Stimulated activated CD4-positive, alpha-beta T cell treated with anti-CD3 and anti-CD28 coated beads, TNF-alpha, amount 100 ng/mL, for 1 hour (primary cell): ENCODE measurements at places on chromosomes 6 and 20.
A peak's percentile ranks its signal among the peaks of the same experiment; 100 is the strongest.

DNA sequence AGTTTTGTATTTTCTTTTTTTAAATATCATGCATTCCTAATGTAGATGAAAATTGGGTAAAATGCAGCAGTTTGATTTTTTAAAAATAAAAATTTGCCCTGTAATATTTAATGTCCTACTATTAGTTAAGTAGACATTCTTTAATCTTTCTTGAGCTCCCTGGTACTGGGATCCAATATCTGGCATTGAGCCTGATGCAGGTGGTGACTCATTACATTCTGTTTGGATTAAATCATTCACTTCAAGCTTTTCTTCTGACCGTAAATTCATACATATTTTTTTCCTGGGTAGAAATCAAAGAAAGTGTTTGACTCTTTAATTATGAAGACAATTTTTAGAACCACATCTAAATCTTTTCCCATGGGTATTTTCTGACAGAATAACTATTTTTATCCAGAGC lies 768.8 kb upstream of the SLC35B3 start:
- no peak for DNase-seq

- DNase-seq = no peak
These were observed 6.5 kb downstream of the MDGA1 start for GRCh38 chr6:37690964-37691735.

DNA sequence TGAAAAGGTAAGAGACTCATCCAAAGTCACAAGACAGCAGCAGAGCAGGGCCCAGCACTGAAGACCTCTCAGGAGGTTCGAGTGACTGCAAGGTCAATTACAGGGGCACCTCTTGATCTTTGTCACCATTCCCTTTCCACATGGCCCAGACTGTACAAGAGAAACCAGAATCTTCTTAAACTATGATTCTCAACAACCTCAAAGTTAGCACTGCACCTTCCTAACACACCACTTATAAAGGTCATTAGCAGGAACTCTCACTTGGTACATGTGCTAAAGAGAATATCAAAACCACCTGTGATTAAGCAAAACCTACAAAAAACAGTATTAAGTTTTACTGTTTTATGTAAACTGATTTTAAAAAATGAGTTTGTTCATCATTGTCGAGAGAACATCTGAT lies 70.2 kb downstream of the DTNBP1 start:
- no peak for DNase-seq

- DNase-seq = no peak
These were observed 431.9 kb upstream of the RGS17 start for GRCh38 chr6:153563001-153563400.

DNA sequence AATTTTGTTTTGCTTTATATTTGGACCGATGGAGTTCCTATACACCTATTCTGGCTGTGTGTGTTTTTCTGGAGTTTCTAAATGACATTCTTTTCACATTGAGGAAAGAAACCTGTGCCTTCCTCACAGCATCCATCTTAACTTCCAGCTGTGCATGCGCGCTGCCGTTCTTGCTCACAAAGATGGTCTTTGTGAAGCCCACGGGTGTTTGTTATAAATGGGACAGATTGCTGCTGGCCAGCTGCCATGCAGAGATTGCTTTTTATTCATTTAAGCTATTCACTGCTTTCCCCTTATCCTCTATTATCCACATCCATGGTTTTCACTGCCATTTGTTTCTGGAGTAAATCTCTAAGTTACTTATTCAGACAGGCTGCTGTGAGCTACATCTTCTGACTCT lies 54.2 kb downstream of the SYNDIG1 start:
- DNase-seq = no peak

- no peak for DNase-seq
These were observed 2.3 kb downstream of the ZBTB2 start for GRCh38 chr6:151388997-151389617.

GRCh38 chr20:4091490-4092479 lies 76.4 kb upstream of the RNF24 start:
- peak; percentile 25 for DNase-seq

DNA sequence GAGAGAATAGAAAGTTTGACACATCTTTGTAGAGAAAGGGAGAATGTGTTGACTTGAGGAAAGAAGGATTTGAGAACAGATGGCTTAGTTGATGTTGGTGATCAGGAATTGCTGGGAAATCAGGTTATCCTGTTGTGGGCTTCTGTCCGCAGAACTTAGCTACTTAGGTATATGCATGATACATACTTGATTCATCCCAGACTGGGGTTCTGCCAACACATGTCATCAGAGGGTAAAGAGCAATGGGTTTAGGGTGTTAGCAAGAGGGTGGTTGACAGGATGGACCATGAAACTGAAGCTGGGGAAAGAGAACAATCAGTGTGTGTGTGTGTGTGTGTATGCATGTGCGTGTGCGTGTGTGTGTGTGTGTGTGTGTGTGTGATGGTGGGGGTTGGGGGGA lies 50.6 kb upstream of the NELFCD start:
- DNase-seq = no peak

DNA sequence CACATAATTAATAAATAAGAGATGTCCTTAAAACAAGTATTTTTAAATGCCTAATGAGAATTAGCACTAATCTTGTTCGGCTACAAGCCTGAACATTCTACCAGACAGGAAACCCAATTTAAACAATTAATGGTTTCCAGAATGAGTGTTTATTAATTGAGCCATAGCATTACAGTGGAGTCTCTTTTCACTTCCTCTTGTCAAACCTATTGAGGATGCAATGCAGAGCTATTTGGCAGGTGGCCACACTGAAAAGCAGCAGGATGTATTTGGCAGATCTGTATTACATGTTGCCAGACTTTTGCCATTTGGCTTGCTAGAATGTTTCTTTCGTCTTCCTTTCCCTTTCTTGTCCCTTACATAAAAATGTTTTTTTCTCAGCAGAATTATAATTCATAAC lies 475.2 kb upstream of the MARCKS start:
- DNase-seq = no peak

DNA sequence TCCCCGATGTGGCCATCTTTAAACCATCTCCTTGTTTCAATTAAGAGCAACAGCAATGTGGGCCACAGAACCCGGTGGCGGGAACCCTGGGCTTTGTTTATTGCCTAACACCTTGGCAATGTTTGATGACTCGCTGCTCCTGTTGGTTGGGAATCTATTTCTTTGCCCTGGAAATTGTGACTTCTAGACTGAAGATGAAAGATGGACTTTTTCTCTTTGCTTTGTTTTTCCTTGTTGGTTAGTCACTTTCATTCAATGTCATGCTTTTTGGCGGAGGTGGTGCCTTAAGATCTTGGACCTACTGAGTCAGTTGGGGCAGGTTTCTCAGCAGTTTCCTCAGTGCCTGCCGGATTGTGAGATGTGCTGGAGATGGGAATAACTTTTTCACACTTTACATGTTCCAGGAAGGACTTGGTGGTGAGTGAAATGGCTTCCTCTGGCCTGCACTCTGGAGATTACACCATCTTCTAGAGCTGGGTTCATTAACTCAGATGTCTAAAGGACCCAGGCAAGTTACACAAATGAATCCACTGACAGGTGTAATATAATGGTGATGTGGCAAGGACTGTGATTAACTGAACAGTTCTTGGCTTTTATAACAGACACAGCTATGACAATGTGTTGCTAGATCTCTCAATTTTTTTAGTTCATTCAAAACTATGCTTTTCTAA lies 56.3 kb downstream of the TSHZ2 start:
- no peak for DNase-seq

GRCh38 chr6:167949121-167949684 lies 48.3 kb upstream of the KIF25 start:
- no peak for DNase-seq

DNA sequence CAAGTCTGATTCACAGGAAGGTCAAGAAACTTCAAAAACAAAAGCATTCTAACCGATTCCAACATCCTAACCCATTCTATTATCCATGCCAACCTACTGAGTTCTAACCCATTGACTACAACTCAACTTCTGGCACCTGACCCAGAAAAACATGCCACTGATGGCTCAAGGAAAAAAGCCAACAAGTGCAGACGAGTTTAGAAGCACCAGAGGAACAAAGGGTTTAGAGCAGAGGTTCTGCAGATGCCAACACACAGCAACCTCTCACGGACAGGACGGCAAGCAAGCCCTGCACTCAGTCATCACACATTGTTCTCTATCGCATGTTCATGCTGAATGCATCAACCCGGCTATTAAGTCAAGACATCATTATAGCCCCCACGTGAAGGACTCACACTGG lies 25.2 kb upstream of the MC3R start:
- no peak for DNase-seq

DNA sequence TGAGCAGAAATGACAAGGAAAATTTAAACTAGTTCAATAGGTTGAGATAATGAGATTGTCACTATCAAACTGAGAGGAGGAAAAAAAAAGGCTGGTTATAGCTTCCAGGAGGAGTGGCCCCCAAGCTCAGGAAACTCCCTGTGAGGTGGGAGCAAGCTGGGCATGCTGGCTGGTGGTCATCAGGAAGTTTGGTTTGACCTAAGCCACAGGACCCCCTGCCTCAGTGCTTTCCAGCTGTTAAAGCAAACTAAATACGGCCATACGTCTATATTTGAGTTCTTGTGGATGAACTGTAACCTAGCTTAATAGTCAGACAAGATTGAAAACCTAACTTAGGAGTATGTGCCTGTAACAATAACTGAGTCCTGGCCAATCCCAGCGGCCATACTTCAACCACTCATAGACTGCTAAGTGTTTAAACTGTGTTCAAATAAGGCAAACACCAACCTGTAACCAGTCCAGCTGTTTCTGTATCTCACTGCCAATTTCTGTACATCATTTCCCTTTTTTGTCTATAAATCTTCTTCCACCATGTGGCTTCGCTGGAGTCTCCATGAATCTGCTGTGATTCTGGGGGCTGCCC lies 24.6 kb upstream of the ZBTB24 start:
- no peak for DNase-seq

GRCh38 chr6:95686895-95687294 lies 109.6 kb downstream of the MANEA start:
- DNase-seq = no peak

DNA sequence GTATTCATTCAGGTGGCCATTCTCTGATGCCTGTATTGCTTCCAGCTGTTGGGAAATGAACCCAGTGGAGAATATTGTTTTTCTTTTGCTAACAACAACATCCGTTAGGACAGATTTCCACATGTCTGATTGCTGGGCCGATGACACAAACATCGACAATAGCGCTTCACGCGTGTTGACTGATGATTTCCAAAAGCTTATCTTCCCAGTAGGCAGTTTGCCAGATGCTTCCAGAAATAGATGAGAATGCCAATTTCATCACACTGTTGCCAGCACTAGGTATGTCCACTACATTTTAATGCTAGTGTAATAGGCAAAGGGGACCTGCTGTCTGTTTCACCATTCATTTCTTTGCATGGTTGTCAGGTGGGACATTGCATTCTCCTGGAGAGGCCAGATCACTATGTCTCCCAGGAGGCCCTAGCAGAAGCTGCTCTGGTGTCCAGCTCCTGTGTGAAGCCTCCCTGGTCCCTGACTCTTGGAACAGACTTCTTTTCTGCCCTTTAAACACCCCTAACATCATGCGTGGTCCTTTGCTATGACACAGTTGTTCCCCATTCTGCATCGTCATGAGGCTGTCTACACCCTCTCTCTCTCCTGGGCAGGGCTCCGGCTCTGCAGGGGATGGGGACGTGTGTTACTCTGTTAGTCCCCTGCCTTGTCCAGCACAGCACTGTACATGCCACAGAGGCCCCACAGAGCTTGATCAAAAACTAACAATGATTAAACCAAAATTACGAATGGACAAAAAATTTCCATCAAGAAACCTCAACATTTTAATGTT lies 181.6 kb downstream of the CDH26 start:
- no peak for DNase-seq

GRCh38 chr6:157885876-157886275 lies 62.8 kb downstream of the SNX9 start:
- no peak for DNase-seq

- DNase-seq = no peak
These were observed 26.9 kb upstream of the MRPS18A start for GRCh38 chr6:43714311-43715055.

DNA sequence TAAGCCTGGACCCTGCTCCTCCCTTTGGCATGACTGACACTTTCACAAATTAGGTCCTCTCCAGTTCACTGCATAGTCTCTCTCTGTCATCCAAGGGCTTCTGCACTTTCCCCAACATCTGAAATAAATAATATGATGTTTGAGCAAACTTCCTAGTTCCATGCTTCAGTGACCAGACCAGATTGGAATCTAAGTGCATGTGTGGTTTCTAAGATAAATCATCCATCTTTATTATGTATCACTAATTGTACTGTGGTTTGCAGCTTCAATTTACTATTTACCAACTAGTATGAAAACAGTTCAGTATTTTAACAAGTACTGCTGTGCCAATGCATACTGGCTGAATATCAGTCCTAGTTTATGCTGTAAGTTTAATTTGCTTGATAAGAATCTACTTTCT lies 18.7 kb downstream of the SESN1 start:
- DNase-seq = no peak

DNA sequence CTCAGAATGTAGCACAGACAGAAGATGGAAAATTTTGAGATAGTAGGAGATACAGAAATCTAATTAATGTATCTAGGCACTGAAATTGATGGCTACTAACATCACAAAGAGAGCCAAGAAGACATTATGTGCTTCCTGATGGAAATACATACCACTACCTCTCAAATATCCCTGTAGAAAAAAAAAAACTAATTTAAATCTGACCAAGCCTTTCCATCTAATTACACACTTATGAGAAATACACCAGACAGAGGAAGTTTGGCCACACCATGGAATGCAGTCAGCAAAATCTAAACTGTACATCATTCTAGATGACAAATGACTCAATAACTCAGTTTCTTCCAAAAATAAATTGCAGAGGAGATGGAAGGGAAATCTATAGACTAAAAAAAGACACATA lies 18.9 kb downstream of the VPS52 start:
- DNase-seq = no peak

GRCh38 chr6:105988812-105989577 lies 97.1 kb upstream of the PRDM1 start:
- no peak for DNase-seq

DNA sequence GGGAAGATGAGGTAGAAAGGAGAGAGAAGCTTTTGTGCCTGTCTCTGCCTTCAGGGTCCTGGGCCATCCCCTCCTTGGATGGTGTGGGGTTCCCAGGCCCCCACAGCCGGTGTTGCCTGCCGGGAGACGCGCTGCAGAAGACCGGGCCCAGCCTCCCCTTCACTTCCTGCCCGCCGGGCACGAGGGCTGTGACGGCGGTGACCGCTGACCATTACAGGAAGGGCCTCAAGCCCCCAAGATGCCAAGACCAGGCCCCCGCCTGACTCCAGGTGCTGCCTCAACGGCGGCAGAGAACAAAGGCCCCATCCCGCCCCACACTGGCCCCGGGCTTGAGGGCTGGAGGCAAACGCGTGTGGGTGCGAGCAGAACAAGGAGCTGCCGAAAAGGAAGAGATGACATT lies 38.2 kb downstream of the ZBTB46 start:
- no peak for DNase-seq

GRCh38 chr20:16212790-16213189 lies 360.5 kb downstream of the KIF16B start:
- no peak for DNase-seq

DNA sequence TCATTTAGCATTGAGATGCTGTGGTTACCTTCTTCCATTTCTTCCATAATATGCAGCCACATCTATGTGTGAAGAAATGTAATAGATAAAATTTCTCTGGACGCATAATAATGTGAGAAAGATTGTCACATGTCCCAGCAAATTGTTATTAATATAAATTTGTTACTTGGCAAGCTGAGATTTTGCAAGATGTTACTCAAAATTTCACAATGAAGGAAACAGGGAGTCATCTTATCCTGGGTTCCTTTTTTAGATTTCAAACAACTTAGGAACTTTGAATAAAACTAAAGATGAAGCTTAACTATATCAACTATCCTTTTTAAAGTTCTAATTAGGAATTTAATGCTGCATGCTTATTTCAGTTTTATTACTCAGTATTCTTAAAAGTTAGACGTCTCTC lies 3.6 kb downstream of the ESR1 start:
- no peak for DNase-seq
